ENCODE measurements at places on chromosomes 12 and 14.

- no peak for DNase-seq
Measured at GRCh38 chr14:92905667-92906066, 17.3 kb upstream of the CHGA start.

DNA sequence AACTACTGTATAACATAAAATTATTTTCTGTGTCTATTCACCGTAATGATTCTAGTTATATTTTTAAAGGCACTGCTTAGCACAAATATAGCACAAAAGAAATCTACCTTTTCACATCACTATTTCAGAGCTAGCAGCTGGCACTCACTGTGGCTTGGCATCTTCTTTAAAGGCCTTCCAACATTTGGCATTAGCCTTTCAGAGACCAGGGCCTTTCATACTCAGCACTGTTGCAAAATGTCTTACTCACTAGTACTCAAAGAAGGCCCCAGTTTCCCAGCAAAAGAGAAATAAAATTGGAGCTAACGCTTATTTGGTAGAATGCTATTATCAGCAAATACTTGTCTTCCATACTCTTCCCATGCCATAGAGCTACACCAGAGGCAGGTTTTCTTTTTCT, 238.4 kb downstream of the MED13L start:
- no peak for DNase-seq

GRCh38 chr12:85182699-85183098, 97.3 kb upstream of the ALX1 start:
- DNase-seq, result no peak

DNA sequence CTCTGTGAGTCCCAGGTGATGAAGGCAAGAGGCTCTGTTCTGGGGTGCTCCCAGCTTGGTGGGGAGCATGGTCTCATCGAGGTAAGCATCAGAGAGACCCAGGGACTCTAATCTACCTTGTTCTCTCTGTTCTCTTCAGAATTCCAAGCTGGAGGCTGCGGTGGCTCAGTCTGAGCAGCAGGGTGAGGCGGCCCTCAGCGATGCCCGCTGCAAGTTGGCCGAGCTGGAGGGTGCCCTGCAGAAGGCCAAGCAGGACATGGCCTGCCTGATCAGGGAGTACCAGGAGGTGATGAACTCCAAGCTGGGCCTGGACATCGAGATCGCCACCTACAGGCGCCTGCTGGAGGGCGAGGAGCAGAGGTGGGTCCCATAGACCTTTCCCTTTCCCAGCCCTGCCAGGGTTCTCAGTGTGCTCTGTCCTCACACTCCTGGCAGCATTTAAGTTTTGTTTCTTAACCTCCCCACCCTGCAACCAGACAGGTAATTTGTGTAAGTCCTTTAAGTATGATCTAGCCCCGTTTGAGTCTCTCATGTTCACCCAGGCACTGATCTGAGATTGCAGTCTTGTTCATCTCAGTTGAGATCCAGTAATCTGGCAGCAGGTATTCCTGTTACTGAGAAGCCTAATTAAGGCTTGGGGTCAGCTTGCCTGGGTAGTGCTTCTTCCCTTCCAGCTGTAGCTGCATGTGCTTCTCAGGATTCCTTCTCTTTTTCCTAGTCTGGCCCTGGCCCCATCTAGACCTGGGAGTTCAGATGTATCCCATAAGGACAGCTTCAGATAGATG, 14.8 kb upstream of the KRT81 start:
- no peak for DNase-seq

- DNase-seq, result no peak
Measured at GRCh38 chr12:20716037-20716436, 20.9 kb downstream of the SLCO1C1 start.

DNA sequence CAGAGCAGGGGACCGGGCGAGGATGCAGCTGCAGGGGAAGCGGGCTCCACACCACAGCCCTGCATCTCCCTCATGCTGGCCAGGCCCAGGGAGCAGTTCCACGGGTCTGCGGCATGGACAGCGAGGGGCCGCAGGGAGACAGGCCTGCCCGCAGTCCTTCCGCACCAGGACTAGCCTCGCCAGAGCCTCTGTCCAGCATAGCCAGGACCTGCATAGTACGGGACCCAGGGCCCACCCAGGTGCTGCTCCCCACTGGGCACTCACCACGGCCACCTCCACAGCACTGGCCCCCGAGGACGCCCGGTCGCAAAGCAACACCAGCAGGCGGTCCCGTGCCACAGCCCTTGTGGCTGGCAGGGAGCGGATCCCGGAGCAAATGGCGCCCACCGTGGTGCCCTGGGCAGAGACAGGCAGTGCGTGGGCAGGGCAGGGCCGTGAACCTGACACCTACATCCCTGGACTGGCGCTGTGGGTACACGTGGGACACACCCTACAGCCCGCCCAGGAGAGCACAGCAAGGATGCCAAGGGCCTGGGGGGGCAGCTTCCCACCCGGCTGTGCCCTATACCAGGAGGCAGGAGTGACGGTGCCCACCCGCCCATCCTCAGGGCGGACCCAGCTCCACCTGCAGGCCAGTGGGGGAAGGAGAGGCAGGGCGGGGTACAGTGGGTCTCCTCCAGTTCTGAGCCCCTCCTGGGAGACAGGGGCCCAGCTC, 23.8 kb downstream of the JAG2 start:
- no peak for DNase-seq

- DNase-seq, result no peak
Measured at GRCh38 chr12:24546084-24546483, 402.8 kb downstream of the BCAT1 start.

- DNase-seq, result no peak
Measured at GRCh38 chr14:58690801-58691516, 53.2 kb downstream of the DACT1 start.

GRCh38 chr12:50081096-50081808, 3.9 kb upstream of the SMARCD1 start:
- no peak for DNase-seq

GRCh38 chr12:75623631-75624154, 112.3 kb upstream of the KRR1 start:
- no peak for DNase-seq

DNA sequence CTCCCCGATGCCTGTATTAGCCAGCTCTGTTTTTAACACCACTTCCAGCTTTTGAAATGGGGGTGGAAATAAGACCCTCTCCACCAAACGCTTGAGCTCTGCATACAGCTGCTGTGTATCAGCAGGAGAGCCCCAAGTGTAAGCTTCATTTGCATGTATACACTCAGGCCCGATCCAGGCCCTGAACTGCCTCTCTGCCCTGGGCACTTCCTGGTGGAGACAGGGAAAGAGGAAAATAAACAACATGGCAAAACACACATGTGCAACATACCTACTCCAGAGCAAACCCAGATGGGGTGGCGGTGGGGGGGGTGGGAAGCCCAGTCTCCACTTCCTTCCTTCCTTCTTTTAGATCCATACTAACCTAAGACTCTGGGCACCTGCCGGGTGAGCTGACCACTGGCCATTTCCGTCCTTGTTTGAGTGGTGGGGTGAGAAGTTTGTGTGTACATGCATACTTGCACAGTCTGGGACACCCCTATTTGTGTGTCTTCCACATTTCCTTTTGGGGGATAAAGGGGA, 55.3 kb downstream of the RBM19 start:
- DNase-seq, result no peak

GRCh38 chr12:110702081-110702480, 13.2 kb upstream of the HVCN1 start:
- no peak for DNase-seq

- no peak for DNase-seq
Measured at GRCh38 chr12:85358715-85359114, 78.7 kb downstream of the ALX1 start.

GRCh38 chr14:99271951-99272631, at the start of gene BCL11B:
BCL11B (minus strand) TSS chr14:99272197; CDS start chr14:99271218, 979 bp downstream.
- peak; percentile 91 for DNase-seq

DNA sequence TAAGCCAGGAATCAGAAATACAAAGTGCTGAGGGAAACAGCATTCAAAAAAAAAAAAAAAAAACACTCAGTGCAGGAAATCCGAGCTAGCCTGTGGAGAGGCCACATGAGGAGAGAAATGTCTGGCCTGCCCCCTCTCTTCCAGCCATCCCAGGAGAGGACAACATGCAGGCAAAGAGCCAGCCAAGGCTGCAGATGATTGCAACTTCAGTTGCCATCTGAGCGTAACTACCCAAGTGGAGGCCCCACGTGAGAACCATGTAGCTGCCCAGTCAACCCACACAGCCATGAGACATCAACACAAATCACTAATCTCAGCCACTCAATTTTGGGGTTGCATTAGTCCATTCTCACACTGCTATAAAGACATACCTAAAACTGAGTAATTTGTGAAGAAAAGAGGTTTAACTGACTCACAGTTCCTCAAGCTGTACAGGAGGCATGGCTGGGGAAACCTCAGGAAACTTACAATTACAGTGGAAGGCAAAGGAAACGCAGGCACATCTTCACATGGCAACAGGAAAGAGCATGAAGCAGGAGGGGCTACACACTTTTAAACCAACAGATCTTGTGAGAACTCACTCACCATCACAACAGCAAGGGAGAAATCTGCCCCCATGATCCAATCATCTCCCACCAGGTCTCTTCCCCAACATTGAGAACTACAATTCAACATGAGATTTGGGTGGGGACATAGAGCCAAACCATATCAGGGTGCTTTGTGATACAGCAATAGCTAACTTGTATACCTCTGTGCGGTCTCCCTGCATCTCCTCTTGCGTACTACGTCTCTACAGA, 161.1 kb downstream of the PIWIL1 start:
- no peak for DNase-seq

DNA sequence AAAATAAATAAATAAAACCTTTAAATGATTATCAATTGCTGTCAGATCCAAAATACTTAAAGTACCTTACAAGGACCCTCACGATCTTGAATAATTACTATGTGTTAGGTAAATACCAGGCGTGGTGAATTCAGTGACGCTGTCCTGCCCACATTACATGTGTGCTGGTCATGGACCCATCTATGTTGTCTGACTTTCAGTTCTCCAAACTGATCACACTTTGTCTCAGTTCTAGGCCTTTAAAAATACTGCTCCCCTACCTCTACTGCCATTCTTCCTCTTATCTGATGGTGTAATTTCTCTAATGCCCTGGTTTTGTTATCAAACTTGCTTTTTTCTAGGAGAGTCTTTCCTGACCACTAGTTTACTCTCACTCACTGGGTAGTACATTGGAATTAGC, 520.7 kb downstream of the TRHDE start:
- no peak for DNase-seq

- no peak for DNase-seq
Measured at GRCh38 chr12:24798335-24798734, 150.6 kb downstream of the BCAT1 start.

DNA sequence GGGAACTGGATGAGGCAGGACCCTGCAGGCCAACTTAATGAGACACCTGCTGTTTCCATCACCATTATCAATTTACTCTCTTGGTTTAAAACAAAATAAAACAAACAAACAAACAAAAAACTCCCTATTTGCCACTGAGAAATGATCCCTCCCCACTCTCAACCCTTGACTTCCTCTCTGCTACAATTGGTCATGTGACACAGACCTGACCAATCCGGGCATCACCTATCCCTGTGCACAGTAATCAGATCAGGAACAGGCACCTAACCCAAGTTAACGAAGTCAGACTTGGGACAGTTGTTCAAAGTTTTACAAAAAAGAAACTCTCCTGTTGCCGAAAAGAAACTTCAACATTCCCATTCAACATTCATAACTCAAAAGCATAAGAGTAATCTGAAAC, 58.4 kb downstream of the NELL2 start:
- DNase-seq, result no peak

DNA sequence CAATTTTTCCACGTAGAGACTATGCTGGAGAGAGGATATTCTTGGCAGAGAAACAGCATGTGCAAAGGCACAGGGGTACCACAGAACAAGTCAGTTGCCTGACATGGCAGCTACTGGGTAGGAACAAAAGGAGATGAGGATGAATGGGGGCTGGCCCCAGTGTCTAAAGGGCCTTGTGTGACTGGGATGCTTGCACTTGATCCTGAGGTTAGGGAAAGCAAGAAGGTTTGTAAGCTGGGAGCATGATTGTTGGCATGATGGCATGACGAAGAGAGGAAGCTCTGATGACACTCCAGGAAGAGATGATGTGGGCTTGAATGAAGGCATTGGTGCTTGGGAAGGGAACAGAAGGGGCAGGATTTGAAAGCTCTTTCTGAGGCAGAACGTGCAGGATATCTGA, 139.1 kb downstream of the ZFP36L1 start:
- no peak for DNase-seq

GRCh38 chr12:90024262-90024661, 315.6 kb upstream of the ATP2B1 start:
- DNase-seq, result no peak

GRCh38 chr14:76236172-76237130, 84.7 kb downstream of the GPATCH2L start:
- no peak for DNase-seq

- DNase-seq, result no peak
Measured at GRCh38 chr12:51904951-51905470, 2.3 kb upstream of the ACVRL1 start.

- DNase-seq, result no peak
Measured at GRCh38 chr12:122841544-122842321, 6.5 kb downstream of the HIP1R start.

- no peak for DNase-seq
Measured at GRCh38 chr12:114967151-114967550, 283.2 kb upstream of the TBX3 start.

GRCh38 chr12:10065241-10065640, 33.5 kb downstream of the CLEC1A start:
- DNase-seq, result no peak

DNA sequence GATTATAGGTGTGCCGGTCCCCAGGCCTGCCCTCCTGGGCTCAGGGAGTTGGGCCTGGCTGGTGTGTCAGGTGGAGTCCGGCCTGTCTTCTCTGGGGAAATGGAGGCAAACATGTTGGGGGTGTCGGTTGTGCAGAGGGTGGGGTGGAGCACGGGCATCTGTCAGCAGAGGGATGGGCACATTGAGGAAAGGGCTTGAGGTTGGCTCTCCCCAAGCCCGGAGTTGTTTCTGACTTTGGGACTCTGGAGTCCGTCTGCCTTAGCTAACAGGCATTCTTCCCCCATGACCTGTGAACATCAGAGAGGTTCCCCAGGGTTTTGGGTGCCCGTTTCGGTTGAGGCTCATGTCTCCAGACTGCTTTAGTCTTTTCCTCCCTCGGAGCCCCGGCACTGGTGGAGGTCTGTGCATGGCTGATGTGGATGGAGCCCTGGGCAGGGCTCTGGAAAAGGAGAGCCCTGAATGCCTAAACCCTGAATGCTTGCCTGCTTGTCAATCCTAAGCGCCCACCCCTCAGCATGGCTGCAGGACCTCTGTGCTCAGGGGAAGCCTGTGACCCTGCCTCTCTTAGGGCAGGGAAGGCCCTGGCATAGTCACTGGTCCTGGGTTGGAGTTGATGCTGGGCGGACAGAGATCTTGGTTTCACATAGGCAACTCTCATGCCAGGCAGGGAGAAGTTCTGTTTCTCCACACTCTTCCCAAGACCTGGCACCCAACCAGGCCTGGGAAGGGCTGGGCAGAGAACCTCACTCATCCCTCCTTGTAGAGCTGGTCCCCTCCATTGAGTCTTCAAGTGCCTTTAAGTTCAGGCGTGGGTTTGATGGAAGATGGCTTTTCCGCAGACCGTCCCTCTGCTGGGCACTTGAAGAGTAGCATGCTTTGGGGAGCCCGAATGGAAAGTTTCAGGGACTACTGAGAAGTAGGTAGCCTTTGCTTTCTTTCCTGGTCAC, 12.9 kb downstream of the NYNRIN start:
- peak; percentile 47 for DNase-seq

GRCh38 chr14:50002926-50003212, 110.0 kb downstream of the ARF6 start:
- no peak for DNase-seq

- DNase-seq, result no peak
Measured at GRCh38 chr14:77565289-77565993, 51.0 kb downstream of the SPTLC2 start.
